ENCODE measurements at places on chromosomes 7 and 10.

DNA sequence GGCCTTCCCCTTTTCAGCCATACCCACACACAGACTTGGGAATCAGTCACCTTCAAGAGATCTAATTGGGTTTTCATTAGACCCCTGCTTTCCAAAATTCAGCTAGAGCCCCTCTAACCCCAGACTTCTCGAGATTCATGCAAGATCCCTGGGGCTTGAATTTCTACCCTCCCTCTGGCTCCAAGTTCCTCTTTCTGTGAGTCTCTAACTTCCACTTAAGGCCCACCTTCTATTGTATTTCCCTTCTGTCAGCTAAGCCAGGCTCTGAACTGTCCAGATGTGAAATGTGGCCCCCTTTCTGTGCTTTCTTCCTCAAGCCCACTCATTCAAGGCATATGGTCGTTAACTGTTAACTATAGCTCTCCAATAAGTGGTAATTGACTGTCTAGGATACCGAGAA, 132.2 kb downstream of the ZNF365 start:
- no peak for DNase-seq

- DNase-seq = no peak
Observed at GRCh38 chr10:101851411-101852116, 8.0 kb upstream of the KCNIP2 start.

GRCh38 chr7:32943252-32944030, 13.8 kb upstream of the FKBP9 start:
- no peak for DNase-seq

DNA sequence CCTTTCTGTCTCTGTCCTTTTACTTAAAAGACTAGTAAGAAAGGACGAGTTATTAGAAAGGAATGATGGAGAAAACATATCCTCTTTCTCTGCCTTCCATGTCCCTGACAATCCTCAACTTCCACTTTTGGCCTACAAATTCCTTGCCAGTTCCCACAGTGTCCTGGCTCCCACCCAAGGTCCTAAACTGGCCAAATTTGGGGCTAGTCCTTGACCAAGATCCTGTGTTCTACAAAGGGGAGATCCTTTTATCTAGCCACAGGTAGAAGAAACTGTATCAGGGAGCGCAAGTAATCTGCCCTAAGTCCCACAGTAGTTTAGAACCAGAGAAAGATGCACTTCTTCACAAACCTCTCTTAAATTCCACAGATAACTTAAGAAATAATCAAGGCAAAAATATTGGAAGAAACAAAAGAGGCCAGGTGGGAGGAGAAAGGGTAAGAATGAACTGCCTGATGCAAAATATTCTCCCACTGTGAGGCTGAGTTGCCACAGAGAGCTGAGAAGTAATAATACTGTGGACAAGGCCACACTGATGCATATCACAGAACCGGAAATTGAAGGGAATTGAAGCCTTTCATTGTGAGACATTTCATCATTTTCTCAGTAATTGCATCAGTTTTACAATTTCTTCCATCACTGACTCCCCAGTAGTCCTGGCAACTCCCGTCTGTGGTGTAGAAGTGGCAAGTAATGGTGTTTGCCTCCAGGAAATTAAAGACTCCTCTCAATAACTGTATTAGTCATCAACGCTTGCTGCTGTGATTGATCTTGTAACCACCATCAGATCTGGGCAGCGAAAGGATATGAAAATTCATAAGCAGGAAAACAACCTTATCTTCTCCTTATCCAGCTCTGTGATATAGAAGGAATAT, 47.2 kb downstream of the DNAJC12 start:
- no peak for DNase-seq

DNA sequence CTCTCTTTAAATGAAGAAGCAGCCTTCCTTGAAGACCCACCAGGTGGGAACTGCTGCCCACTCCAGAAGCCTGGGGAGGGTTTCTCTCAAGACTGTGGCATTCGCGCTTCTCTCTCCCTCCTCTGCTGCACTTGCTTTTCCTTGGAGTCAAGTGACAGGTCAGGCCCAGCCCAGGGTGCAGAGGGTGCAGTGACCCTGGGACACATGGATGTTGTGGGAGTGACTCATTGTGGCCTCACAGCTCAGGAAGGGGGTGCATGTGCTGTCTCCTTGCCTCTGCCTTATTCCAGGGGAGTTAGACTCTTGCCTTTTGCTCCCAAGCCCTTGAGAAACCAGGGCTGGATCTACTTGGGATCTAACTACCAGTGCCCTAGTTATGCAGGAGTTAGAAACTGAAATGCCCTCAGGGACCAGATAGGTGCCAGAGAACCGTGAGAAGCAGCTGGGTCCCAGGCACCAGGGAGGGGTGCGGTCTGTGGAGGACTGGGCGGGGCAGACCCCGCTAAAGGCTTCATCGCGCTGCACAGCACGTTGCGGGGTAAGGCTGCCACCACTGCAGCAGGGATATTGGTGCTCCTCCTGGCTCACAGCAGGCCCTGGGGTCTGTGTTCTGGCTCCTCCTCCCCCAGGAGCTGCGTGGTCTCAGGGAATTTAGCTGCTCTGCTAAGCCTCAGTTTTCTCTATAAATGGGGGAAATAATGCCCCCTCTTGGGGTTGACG, 11.4 kb downstream of the FAM241B start:
- no peak for DNase-seq

GRCh38 chr7:66529883-66530610, 98.6 kb upstream of the KCTD7 start:
- no peak for DNase-seq

DNA sequence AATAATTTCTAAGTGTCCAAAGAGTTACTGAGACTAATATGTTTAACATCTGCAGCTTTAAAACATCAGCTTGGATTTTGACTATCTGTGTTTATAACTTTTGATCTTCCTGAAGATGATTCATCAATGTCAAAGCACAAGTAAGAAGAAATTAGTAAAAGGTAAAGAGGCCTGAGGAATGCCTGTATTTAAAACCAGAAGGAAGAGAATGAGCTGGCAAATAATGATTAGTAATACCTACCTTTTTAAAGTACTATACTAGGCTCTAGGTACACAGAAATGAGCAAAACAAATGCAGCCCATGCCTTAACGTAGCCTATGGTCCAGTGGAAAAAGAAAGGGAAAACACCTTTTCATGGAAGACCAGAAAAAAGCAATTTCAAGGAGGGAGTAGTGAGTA, 158.0 kb downstream of the KCND2 start:
- no peak for DNase-seq

GRCh38 chr10:69049566-69049961, 38.3 kb upstream of the SRGN start:
- DNase-seq = no peak

DNA sequence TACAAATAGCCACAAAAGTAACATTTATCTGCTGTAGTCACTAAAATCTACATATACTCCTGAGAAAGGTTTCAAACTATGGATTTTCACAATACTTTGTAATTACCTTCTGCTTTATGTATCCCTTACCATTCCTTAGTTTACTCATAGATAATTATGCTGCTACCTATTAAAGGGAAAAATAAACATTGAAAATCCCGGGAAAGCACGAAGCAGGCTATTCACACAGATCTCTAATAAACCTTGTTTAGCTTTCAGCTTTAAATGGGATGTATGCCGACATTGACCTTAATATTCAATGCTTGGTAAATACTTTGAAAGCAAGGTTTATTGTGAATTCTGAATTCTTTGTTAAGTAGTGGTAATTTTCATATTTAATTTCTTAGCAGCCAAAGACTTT, 58.5 kb upstream of the SMIM30 start:
- no peak for DNase-seq

DNA sequence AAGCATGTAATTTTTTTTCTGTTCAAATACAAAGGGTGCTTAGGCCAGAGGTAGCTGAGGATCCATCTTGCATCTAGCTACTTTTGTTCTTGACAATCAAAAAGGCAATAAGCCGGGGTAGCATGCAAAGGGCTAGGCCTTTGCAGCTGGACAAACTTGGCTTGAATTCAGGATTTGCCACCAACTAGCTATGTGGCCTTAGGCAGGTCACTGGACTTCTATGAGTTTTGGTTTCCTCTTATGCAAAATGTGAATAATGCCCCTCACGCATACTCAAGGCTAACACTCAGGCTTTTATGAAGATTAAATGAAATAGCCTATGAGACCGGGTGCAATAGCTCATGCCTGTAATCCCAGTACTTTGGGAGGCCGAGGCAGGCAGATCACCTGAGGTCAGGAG, 19.3 kb downstream of the GFRA1 start:
- no peak for DNase-seq

GRCh38 chr10:22992621-22993020, 64.8 kb downstream of the ARMC3 start:
- DNase-seq = no peak

DNA sequence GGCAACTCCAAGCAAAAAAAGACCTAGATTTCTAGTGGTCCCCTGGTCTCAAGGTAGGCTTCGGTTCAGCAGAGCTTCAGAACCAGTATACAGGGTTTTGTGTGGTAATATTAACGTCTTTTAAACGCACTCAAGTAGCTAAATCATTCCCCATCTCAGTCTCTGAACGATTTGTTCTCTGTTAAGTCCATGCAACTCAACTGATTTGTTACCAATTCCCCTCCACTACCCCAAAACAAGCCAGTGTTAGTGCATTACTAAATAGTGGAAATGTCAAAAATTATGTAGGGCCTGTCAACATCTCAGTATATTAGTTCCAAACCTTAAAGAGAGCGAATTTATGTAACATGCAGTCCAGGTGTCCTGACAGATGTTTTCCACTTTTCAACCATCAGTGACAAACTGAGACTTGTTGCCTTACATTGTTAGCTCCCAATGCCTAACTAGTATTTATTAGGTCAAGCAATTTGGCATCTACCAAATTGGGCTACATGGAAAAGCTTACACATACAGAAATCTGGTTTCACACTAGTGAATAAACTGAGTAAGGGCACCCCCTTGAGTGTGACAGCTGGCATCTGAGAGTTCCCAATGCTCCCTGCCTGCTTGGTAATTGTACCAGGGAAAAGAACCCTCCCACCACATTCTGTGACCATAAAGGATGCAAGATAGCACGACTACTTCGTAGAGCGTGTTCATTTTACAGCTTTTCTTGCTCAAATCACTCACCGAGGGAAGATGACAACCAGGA, 12.2 kb downstream of the HNRNPA2B1 start:
- DNase-seq = no peak

DNA sequence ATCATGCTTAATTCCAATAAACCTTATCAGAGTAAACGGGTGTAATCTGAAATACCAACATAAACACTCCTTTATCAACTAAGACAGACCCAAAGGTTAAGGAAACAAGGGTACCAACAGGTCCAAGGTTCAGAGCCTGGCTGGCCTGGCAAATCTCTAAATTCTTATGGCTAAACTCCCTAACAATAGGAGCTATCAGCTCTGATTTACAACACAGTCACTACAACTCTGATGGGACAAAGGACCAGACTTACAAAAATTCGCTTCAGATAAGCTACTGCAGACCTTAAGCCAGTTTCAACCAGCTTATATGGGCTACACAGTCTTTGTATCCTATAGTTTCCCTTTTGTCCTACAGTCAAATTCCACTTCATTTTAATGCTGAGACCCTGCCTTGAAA, 381.9 kb downstream of the ZWINT start:
- DNase-seq = no peak

DNA sequence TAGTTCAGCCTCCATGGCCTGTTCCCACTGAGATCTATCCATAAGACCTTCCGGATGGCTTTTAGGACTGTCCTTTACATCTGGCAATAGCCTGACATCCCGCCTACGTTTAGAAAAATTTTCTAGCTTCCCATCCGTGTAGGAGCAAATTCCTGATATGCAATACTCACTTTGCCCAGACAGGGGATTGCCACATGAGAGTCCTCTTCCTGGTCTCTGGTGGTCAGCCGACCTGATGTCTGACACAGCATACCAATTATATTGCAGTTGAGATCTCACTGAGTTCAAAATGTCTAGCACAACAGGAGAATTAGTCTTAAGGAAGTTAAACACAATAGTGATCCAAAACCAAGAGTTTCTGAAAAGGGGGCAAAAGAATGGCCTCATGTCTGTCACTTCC, 9.4 kb upstream of the ETV1 start:
- DNase-seq = no peak

- no peak for DNase-seq
Observed at GRCh38 chr10:62851442-62851841, 35.3 kb upstream of the EGR2 start.
